Activated CD4-positive, alpha-beta T cell treated with anti-CD3 and anti-CD28 coated beads for 48 hours (primary cell): ENCODE measurements at places on chromosomes 1 and 21.

GRCh38 chr21:25494804-25495203 is 112.5 kb downstream of the MRPL39 start:
- DNase-seq, result no peak

- DNase-seq, result no peak
Observed at GRCh38 chr1:101165532-101165931, 71.3 kb upstream of the S1PR1 start.

- DNase-seq, result no peak
Observed at GRCh38 chr1:52534928-52535764, 17.7 kb downstream of the TUT4 start.

- no peak for DNase-seq
Observed at GRCh38 chr21:35162831-35163230, 113.7 kb upstream of the RUNX1 start.

DNA sequence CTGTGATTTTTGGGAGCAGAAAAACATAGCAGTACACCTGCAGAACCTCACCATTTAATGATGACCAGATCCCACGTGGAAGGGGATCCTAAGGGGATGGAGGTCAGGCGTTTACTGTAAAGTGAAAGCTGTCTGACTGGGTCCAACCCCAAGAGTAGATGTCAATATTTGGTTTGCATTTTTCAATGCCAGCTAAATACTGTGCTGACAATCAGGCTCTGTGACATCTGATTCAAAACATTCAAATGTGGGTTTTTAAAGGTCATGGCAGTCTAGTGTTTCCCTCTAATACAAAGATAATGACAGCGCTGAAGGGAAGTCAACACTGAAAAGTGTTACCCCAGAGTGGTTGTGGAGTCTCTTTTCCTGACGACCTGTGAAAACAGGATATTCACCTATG is 68.1 kb downstream of the SPAG17 start:
- no peak for DNase-seq

DNA sequence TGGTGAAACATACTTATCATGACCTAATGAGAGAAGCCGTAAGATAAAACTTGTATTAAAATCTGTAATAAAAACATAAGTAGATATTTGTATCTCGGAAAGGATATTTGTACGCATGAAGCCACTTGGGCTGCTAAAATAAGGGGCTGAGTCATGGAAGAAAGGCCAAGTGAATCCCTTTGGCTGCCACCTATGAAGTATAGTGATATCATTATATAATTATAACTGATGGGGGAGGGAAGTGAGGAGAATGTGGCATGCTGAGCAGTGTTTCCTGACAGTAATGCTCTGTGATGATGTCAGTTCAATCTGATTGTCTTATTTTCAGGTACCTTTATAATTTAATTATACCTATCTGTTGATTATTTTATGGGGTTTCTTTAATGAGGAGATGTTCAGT is 13.6 kb downstream of the RWDD3 start:
- DNase-seq, result no peak

DNA sequence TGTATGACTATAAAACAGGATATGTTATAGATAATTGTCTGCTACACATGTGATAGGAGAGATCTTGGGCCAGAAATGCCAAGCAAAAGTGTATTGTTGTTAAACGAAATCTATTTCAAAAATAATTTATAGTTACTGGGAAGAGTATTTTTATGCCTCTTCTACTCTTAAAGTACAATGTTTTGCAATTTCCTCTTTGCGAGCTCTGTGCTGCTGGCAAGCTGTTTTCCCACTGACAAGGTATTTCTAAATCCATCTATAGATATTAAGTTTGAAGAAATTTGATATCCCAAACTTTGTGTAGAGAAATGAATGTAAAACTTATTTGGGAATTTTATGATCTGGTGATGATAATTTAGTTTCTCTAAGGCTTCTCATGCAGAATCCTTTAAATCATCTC is 63.3 kb upstream of the PTGFR start:
- no peak for DNase-seq

DNA sequence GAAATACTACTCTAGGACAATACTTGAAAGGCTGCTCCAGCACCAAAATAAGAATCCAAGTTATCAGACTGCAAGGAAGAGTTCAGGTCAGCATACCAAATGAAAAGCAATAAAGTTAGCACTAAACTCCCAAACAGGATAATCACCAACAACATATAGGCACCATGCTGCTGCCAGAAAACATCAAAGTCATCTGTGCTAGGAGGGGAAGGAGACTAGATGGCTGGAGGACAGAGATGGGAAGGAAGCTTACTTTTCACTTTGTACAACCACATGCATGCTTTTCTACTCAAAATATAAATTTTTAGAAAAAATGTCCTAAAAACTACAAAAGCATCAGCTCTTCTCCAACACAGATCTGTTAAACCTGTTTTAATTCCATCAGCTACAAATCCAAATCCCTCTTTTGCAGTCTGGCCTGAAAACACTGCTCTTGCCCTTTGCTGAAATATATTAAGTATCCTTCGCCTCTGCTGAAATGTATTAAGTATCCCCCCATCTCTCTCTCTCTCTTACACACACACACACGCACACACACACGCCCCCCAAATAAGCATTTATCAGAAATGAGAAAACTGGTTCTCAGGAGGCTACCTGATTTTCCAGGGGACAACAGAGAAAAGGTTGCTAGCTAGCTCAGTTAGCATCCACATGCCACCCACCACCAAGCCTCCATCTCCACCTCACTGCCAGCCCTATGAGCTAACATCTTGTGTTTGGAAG is 1.5 kb downstream of the GATAD2B start:
- DNase-seq, result no peak

DNA sequence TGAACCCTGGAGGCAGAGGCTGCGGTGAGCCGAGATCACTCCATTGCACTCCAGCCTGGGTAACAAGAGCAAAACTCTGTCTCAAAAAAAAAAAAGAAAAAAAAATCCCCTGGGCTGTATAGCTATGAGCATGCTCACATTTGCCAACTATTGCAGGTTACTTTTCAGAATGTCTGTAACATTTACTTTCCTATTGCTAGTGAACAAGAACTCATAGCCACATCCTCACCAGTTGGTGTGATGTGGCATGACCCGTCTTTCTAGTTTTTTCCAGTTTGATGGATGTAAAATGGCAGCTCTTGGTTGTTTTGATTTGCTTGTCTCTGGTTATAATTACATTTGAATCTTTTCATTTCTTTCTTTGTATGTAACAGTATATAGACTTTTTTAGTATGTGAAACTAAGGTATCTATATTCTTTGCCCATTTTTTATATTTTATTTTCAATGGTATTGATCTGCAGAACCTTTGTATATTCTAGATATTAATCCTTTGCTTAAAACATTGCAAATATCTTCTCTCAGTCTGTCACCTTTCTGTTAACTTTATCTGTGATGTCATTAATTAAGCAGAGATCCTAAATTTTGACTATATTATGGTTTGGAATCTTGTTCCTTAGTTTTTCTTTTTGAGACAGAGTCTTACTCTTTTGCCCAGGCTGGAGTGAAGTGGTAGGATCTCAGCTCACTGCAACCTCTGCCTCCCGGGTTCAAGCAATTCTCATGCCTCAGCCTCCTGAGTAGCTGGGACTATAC is 11.6 kb downstream of the MED18 start:
- DNase-seq, result no peak

- peak; percentile 70 for DNase-seq
Observed at GRCh38 chr1:18597160-18598042, 33.2 kb upstream of the PAX7 start.

- DNase-seq, result no peak
Observed at GRCh38 chr1:233004451-233004850, 54.0 kb downstream of the NTPCR start.

DNA sequence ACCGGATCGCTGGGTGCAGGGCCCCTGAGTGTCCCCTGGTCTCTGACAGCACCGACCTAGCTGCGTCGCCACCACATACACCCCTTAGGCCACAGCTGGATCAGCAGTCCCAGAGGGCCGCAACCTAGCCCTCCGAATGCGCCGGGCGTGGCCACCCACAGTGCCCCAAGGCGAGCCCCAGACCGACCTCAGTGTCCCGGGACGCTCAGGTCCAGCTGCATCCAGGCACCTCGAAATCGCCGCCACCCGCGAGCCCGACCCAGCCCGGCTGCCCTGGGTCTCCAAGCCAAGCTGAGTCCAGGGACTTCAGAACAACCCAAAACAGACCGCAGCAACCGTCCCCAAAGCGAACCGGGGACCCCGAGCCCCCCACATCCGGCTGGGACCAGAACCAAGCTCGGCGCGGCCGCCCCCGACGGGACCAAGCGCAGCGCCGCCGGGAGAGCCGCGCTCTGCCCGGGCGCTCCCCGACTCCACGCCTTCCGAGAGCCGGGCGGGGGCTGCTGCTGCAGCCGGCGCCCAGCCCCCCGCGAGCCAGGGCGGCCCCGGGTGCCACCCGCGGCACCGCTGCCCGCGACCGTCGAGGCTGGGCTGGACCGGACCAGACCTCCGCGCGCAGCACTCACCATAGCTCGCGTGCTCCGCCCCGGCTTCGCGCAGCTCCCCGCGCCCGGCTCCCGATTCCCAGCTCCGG is 54.6 kb upstream of the ECE1 start:
- no peak for DNase-seq

DNA sequence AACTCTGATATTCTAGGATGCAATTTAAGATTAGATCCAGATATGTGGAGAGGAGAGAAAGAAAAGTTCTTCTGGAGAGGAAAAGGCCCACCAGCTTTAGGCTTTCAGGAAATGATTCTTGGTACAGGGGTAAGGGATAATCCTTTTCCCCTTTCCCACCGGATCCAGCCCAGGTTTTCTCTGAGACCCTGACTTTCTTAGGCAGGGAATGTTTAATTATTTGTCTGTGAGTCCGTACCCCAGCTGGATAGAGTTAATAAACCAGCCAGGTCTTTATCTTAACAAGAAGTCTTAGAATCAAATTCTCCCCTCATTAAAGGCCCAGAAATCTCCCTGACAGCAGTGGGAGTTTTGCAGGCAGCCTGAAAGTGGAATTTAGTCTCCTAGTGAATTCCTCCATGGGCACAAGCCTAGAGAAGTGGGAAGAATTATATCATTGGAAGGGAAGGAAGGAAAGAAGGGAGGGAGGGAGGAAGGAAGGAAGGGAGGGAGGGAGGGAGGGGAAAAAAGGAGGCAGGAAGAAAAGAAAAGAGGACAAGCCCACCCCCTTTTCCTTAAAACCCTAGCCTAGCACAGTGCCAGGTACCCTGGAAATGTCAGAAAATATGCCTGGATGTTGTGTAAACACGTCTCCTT is 189.0 kb downstream of the PLPP3 start:
- no peak for DNase-seq

DNA sequence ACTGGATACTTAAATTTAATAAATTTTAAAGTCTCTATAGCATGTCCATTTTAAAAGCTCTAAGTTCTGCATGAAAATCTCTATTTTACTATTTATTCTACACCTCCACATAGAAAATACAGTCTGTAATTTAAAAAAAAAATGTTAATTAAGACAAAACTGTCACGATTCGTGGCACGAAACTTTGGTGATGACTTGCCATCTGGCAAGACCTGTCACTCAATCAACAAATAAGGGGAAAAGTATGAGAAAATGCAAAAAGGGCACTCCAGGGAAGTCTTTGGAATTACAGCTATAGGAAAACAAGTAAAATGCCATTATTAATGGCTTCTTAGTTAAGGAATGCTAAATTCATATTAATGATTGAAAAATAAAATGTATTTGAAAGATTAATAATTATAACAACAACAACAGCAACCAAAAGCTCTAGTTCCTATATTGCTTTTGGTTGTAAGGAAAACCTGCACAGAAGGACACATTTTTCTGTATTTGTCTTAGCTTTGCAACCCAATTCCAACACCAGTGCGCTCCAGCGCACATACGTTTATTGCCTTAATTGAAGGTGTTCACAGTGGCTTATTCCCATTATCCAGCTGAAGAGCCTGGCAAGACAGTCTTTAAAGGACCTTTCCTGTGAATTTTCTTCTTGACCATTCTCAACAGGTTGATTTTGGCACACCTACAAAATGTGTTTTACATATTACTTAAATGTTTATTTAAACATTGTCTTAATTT is 107.8 kb downstream of the PLPPR5 start:
- no peak for DNase-seq

DNA sequence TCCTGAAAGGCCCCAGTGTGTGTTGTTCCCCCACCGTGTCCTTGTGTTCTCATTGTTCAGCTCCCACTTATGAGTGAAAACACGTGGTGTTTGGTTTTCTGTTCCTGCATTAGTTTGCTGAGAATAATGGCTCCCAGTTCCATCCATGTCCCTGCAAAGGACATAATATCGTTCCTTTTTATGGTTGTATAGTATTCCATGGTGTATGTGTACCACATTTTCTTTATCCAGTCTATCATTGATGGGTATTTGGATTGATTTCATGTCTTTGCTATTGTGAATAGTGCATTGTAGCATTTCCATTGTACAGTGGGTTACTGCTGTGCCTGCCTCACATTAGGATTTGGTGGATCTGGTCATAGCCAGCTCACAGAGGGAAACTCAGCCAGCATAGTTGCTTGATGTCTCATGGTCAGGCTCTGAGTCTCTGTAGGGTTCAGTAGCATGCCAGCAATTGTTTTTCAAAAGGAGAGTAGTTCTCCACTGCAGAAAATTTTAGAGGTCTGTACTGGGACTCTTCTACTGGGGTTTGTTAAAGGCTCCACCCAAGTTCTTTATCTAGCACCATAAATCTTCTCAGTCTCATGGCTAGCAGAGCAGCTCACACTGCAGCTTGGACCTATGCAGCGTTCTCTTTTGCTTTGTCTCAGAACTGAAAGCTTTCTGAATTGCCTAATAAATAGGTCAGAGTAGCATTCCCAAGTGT is 41.0 kb downstream of the RUNX3 start:
- DNase-seq, result no peak

DNA sequence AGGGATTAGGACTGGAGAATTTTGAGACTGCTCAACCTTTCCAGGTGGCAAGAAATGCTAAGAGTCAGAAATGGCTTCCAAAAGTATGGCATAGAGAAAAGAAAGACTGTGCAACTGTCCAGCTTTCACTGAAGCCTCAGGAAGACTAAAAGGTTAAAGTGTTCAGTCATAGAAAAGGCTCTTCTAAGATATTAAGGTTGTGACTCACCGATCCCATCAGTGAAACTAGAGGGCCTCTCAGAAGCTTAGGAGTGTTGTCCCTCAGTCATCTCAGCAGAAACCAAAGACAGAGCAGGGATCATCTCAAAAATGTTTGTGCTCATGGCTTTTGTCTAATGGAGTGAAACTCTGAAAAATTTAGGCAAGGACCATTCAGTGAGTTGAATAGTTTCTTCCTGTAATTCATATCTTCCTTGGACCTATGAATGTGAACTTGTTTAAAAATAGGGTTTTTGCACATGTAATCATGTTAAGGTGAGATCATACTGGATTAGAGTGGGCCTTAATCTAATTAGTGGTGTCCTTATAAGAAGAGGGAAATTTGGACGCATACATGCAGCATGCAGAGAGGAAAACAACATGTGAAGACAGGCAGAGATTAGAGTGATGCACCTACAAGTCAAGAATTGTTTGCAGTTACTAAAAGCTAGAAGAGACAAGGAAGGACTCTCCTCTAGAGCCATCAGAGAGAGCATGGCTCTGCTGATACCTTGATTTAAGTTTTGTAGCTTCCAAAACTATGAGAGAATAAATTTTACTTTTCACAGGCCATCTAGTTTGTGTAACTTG is 71.3 kb downstream of the RPE65 start:
- DNase-seq, result no peak

GRCh38 chr1:228190778-228191177 is 17.1 kb upstream of the OBSCN start:
- DNase-seq, result no peak

GRCh38 chr1:205287076-205287475 is 34.5 kb downstream of the NUAK2 start:
- no peak for DNase-seq
